ENCODE measurements at places on chromosomes 2 and 18.

- no peak for DNase-seq
Observed at GRCh38 chr2:191863988-191864387, 17.1 kb upstream of the CAVIN2 start.

GRCh38 chr2:73266061-73266901 is 18.0 kb downstream of the FBXO41 start:
- DNase-seq: no peak

DNA sequence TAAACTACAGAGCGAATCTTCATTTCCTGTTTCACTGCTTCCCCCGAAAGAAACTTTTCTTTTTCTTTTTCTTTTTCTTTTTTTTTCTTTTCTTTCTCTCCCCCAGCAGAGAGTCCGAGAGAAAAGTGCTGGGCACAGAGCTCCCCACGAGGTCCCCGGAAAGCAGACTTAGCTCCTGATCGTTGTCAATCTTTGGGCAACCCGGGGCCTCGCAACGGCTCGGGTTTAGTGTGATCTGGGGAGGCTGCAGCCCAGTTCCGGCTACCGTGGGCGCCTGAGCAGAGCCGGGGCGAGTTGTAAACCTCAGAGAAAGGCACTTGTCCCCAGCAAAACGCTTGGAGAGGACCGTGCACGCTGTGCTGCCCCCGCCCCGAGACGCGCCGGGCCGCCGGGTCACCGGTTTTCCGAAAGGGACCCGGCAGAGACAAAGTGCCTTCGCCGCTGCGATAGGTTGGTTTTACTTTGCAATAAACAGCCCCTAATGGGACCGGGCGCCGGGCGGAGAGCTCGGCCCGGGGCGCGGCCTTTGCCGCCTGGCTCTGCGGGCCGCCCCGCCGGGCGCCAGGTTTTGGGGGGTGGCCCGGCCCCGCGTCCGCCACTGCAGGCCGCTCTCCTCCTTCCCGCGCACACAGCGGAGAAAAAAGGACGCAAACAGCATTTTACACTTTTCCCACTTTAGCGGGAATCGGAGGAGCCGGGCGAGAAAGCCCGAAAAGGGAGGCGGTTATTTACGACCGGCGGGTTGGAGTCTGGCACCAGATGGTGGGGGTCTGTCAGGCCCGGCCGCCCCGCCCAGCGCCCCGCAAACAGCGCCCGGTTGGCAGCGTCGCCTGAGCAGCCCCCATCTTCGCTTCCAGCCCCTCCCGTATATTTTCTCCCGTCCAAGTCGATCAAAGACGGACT is 136.0 kb downstream of the INSIG2 start:
- no peak for DNase-seq

DNA sequence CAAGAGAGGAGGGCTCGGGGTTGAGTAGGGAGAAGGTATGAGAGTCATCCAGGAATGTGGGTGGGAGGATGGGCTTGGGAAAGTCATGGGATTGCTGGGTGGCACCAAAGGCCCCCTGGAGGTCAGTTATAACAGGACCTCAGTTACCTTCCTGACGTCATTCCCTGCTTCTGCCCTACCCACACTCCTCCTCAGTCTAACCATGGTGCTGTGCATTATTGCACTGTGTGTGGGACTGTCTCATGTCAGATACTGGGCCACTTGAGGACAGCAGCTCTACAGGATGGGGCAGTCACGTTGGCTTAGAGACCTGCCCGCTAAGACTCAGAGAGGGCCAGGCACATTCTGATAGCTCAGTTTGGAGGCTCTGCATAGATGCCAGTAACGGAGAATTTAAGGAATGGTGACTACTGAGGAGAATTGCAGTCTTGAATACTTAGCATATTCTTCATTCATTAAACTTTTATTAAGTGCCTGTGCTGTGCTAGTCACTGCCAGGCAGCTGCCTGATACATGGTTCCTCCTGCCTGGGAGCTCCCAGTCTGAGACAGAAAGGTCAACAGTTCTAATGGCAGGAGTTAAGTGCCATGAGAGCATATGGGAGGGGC is 90.5 kb downstream of the LAMA3 start:
- no peak for DNase-seq

DNA sequence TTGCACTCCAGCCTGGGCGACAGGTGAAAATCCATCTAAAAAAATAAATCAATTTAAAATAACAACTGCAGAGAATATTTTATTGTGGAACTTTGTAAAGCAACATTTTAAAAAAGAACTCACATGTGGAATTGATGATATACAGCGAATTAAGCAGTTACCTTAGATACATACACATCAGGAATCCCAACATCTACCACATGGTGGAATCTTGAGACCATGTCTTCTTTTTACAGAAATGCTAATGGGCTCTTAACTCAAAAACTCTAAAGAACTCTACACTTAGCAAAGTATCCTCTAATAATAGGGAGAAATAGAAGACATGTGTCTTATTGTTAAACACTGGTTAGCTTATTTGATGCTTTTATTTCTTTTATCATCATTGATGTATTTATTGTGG is 373.6 kb downstream of the CDH7 start:
- no peak for DNase-seq

- no peak for DNase-seq
Observed at GRCh38 chr2:104388296-104388695, 465.6 kb upstream of the POU3F3 start.

DNA sequence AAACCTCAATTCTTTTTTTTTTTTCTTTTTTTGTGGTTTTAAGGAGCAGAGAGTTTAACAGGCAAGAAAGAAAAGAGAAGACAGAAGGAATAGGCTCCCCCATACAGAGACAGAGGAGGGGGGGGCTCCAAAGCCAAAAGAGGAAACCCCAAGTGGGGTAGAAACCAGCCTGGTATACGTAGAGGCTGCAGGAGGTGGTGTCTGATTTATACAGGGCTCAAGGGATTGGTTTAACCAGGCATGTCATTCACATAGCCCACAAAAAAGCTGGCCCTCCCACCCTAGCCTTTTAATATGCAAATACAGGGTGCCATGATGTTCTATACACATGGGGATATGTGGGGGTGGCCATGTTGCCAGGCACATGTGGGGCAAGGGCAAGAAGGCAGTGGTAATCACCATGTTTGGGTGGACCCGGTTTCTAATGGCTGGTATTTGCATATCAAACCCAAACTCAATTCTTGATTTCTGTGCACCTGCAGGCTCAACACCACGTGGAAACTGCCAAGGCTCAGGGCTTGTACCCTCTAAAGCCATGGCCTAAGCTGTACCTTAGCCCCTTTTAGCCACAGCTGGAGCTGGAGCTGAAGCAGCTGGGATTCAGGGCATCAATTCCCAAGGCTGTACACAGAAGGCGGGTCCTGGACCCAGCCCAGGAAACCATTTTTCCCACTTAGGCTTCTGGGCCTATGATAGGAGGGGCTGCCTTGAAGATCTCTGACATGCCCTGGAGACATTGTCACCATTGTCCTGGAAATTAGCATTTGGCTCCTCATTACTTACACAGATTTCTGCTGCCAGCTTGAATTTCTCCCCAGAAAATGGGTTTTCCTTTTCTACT is 170.3 kb downstream of the MAIP1 start:
- no peak for DNase-seq

Measured in fibroblast of the conjunctiva (primary cell).